Suprapubic skin (tissue), 4 donors: ENCODE measurements at places on chromosomes 3 and 15. TPM values are rescaled to one million over a fixed set of nuclear protein-coding genes. Genes with fewer than 3 reads are reported as not detected.

DNA sequence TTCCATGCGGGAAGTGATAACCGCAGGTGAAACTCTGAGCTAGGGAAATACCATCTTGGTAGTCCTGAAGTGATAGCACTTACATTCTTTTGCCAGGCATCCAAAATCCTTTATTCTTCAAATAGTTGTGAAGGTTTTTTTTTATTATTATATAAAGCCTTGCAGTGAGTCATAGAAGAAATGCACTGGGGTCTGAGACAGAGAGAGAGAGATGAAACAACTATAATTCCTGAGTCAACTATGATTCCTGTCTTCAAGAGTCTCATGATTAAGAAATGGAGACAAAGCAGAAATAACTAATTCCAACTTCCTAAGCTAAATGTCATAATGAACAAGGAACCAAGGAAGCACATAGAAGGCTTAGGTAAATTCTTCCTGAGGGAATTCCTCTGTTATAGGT is 495.6 kb downstream of the LPP start:
- H3K4me1 ChIP-seq: peaks cover 10% of the 10 kb centered on the region
- H3K4me3 ChIP-seq: no peak overlapping the region
- no peak overlapping the region for H3K27ac ChIP-seq
- no peak for DNase-seq
- H3K36me3 ChIP-seq: no peaks in the 10 kb centered on the region

- no peaks in the 10 kb centered on the region for H3K27me3 ChIP-seq
- H3K4me3 ChIP-seq: no peak overlapping the region
- peaks cover 27% of the 10 kb centered on the region for H3K4me1 ChIP-seq
- DNase-seq: no peak
- H3K27ac ChIP-seq: no peak overlapping the region
- H3K36me3 ChIP-seq: no peaks in the 10 kb centered on the region
These were observed 194.4 kb downstream of the MEIS2 start for GRCh38 chr15:36905908-36906307.

- no peak overlapping the region for H3K27ac ChIP-seq
- H3K27me3 ChIP-seq: no peaks in the 10 kb centered on the region
- peaks cover 14% of the 10 kb centered on the region for H3K4me1 ChIP-seq
- no peak overlapping the region for H3K4me3 ChIP-seq
- H3K36me3 ChIP-seq: no peaks in the 10 kb centered on the region
- DNase-seq: no peak
These were observed 92.9 kb downstream of the NR1D2 start for GRCh38 chr3:24037971-24038370.

SLC28A1 gene
- not detected for total RNA-seq

PRRT3 gene
- 6.1 TPM for total RNA-seq
